WTC11 (cell line): ENCODE measurements at places on chromosomes 5 and 9. TPM values are rescaled to one million over a fixed set of nuclear protein-coding genes. Genes with fewer than 3 reads are reported as not detected.

Gene SCGB3A1
- 0.39 TPM in 1 of 3 replicates, not detected in the others for total RNA-seq

Gene PCDHA5
- total RNA-seq = 0.85 to 0.94 TPM (median 0.90 TPM) in 3 replicates

Gene TPPP
- 1.8 to 2.1 TPM (median 1.8 TPM) in 3 replicates for total RNA-seq

Gene CDH9
- 0.07 to 0.48 TPM (median 0.21 TPM) in 3 replicates for total RNA-seq

Gene LHX2
- total RNA-seq = 0.42 to 0.50 TPM in 2 of 3 replicates, not detected in the other

Gene TMOD1
- 1.0 to 1.6 TPM (median 1.4 TPM) in 3 replicates for total RNA-seq

GRCh38 chr5:31153521-31153920, 40.0 kb upstream of the CDH6 start:
- no peak overlapping the region for H3K27ac ChIP-seq
- no peak overlapping the region for H3K4me3 ChIP-seq
- no peaks in the 10 kb centered on the region for H3K27me3 ChIP-seq
- H3K4me1 ChIP-seq = peaks cover 48% of the 10 kb centered on the region

- DNase-seq = peak; percentile 86
- H3K36me3 ChIP-seq = peaks cover 16% of the 10 kb centered on the region
- H3K27ac ChIP-seq = peak overlapping the region; percentile 99
- no peaks in the 10 kb centered on the region for H3K27me3 ChIP-seq
Measured at GRCh38 chr5:160287378-160288051, 24.8 kb downstream of the CCNJL start.

GRCh38 chr5:31366941-31367340, 165.0 kb downstream of the DROSHA start:
- peaks cover 4% of the 10 kb centered on the region; the same call in 1 of the 2 replicates for H3K27me3 ChIP-seq
- DNase-seq = no peak
- peaks cover 10% of the 10 kb centered on the region for H3K4me1 ChIP-seq
- H3K4me3 ChIP-seq = no peak overlapping the region
- peaks cover 6% of the 10 kb centered on the region for H3K36me3 ChIP-seq
- no peak overlapping the region for H3K27ac ChIP-seq

DNA sequence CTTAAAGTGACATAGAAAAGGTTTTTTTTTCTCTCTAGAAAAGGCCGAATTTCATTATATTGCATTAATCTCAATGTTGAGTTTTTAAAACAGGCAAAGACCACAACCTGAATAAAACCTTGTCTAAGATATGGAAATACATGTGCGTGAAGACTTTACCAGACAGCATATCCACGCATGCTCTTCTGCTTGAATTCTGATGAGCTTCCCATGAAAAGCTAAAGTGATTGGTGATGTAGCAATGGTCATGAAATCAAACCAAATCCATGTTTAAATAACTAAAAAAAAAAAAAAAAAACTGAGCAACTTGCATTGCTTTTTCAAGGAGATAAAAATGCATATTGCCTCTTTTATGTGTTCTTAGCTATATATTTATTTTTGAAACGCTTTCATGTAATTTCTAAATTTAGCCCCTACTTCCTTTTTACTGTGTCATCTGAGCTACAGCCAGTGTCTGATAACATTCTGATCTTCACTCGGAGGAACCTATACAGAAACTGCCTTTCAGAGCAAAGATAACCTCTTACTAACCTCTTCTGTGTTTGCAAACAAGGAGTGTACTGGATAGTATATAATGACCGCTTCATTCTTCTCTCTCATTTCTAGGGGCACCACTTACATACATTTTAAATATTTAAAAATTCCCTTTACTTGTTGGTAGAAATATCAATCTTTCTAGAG, 179.1 kb upstream of the GNA14 start:
- DNase-seq = no peak
- H3K4me1 ChIP-seq = peaks cover 4% of the 10 kb centered on the region
- H3K27ac ChIP-seq = no peak overlapping the region
- H3K36me3 ChIP-seq = no peaks in the 10 kb centered on the region
- H3K4me3 ChIP-seq = no peak overlapping the region

DNA sequence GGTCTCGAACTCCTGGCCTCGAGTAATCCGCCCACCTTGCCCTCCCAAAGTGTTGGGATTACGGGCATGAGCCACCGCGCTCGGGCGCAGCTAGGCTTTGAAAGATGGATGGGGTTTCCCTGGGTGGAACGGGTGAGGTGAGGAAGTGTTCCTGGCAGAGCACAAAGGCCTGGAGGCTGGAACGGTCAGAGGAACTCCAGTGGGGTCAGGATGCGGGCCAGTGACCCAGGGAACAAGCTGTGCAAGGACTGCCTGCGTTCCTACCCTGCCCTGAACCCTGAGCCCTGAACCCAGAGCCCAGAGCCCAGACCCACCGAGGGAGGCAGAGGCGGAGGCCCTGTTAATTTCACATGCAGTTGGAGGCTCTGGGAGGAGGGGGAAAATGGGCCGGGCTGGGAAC, 23.4 kb downstream of the NCS1 start:
- H3K4me1 ChIP-seq = peaks cover 26% of the 10 kb centered on the region
- H3K27ac ChIP-seq = no peak overlapping the region
- no peak overlapping the region for H3K4me3 ChIP-seq
- no peaks in the 10 kb centered on the region for H3K27me3 ChIP-seq
- no peaks in the 10 kb centered on the region for H3K36me3 ChIP-seq

DNA sequence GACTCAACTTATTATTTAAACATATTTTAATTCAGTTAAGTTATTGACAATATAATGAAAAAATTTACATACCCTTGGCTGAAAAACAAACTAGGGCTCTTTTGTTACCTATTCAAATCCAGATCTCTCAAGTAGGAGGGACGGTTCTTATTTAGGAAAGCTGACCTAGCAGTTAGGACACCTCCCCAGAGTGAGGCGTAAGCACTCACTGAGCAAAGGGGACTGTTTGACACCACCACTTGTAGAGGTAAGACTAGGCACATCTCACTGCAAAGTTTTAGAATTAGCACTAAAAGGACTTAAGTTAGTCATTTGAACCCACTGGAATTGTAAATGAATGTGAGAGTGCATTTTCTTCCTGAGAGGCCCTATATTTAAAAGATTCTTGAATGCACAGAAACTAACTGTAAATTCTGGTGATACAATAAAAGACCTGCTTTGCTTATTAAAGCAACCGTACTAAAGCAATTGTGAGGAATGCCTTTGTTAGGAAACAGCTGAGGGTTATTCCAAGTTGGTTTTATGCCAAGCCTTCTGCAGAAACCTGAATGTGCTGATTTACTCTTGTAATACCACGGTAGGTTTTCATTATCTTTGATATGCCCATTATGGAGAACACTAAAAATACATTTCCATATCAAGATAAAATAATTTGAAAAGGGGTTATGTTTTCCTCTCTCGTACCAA, 16.2 kb downstream of the HACD4 start:
- H3K27ac ChIP-seq = peak overlapping the region; percentile 45; the same call in 1 of the 2 replicates
- no peak for DNase-seq
- no peaks in the 10 kb centered on the region for H3K36me3 ChIP-seq
- peaks cover 41% of the 10 kb centered on the region for H3K4me1 ChIP-seq
- no peaks in the 10 kb centered on the region for H3K27me3 ChIP-seq

- H3K36me3 ChIP-seq = no peaks in the 10 kb centered on the region
- no peak for DNase-seq
- H3K27me3 ChIP-seq = no peaks in the 10 kb centered on the region
- no peak overlapping the region for H3K4me3 ChIP-seq
- no peaks in the 10 kb centered on the region for H3K4me1 ChIP-seq
Measured at GRCh38 chr9:5608298-5609225, 20.3 kb upstream of the RIC1 start.

GRCh38 chr5:142807372-142807911, 37.3 kb downstream of the ARHGAP26 start:
- H3K27me3 ChIP-seq = no peaks in the 10 kb centered on the region
- peaks cover 29% of the 10 kb centered on the region for H3K4me1 ChIP-seq
- no peak overlapping the region for H3K4me3 ChIP-seq
- no peak for DNase-seq
- H3K27ac ChIP-seq = no peak overlapping the region

- H3K27ac ChIP-seq = no peak overlapping the region
- H3K27me3 ChIP-seq = no peaks in the 10 kb centered on the region; the same call in 1 of the 2 replicates
- DNase-seq = no peak
- no peak overlapping the region for H3K4me3 ChIP-seq
- no peaks in the 10 kb centered on the region for H3K36me3 ChIP-seq
- peaks cover 15% of the 10 kb centered on the region for H3K4me1 ChIP-seq
Measured at GRCh38 chr9:27599102-27599869, 26.0 kb upstream of the C9orf72 start.

DNA sequence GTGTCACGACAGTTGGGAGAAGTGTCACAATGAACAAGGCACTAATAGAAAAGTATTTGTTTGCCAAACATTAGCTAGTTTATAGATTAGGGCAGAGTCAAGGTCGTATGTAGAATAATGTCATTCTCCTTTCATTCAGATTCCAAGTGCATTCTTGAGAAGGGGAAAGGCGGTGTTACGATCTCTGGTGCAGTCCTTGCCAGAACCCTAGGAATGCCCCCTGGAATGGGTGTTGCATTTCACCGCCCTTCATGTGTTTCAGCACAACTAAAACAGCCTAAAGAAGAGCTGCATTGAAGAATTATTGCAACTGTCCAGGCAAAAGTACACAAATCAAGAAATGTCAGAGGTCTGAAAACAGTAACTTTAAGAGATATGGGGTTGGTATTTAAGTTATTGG, 721.0 kb upstream of the WWC1 start:
- H3K4me1 ChIP-seq = peaks cover 61% of the 10 kb centered on the region
- peak overlapping the region; percentile 37; the same call in 1 of the 2 replicates for H3K27ac ChIP-seq
- DNase-seq = no peak
- H3K36me3 ChIP-seq = no peaks in the 10 kb centered on the region

- peaks cover 23% of the 10 kb centered on the region for H3K27me3 ChIP-seq
- H3K4me3 ChIP-seq = no peak overlapping the region
- no peak for DNase-seq
- peaks cover 3% of the 10 kb centered on the region; the same call in 1 of the 2 replicates for H3K4me1 ChIP-seq
Measured at GRCh38 chr9:68455451-68455850, 85.2 kb downstream of the TMEM252 start.
